ENCODE measurements at places on chromosomes 1 and 21. TPM values are rescaled to one million over a fixed set of nuclear protein-coding genes. Genes with fewer than 3 reads are reported as not detected.

The DRAXIN gene
- total RNA-seq = not detected

The SCYL3 gene
- total RNA-seq = 5.5 TPM

The MANEAL gene
- total RNA-seq = 0.78 TPM

The CD247 gene
- not detected for total RNA-seq
